ENCODE measurements at places on chromosomes 16 and 17. TPM values are rescaled to one million over a fixed set of nuclear protein-coding genes. Genes with fewer than 3 reads are reported as not detected.

HS3ST4 gene
- not detected for total RNA-seq

TMC7 gene
- total RNA-seq, result 6.9 TPM

CRHR1 gene
- total RNA-seq, result not detected

GPR139 gene
- total RNA-seq, result not detected

- H3K4me1 ChIP-seq, result 0 out of 2 replicates have a peak, but pooled peaks cover 3% of the 10 kb centered on the region
- H3K4me3 ChIP-seq, result no peak overlapping the region
- H3K27ac ChIP-seq, result no peak overlapping the region
- no peak for DNase-seq
Measured at GRCh38 chr17:5027916-5028315, 7.3 kb downstream of the SLC52A1 start.

GJC1 gene
- total RNA-seq, result 16.4 TPM

DNA sequence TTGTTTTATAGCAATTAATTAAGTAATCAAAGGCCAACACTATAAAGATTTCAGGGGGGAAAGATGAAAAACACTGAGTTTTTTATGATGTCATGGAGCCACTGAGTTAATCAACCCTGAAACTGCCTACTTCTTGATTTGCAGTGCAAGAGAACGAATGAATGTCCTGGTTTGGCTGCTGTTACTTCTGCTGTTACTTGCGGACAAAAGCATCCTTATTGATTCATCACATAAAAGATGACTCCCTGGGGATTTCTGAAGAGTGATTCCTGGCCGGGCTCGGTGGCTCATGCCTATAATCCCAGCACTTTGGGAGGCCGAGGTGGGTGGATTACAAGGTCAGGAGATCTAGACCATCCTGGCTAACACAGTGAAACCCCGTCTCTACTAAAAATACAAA is 10.9 kb upstream of the SPNS3 start:
- no peak overlapping the region for H3K27ac ChIP-seq
- DNase-seq, result peak; percentile 31
- no peaks in the 10 kb centered on the region for H3K4me1 ChIP-seq
- H3K4me3 ChIP-seq, result no peak overlapping the region
- no peaks in the 10 kb centered on the region for H3K27me3 ChIP-seq

SLC6A2 gene
- total RNA-seq, result not detected

EXOC3L1 gene
- not detected for total RNA-seq

DNA sequence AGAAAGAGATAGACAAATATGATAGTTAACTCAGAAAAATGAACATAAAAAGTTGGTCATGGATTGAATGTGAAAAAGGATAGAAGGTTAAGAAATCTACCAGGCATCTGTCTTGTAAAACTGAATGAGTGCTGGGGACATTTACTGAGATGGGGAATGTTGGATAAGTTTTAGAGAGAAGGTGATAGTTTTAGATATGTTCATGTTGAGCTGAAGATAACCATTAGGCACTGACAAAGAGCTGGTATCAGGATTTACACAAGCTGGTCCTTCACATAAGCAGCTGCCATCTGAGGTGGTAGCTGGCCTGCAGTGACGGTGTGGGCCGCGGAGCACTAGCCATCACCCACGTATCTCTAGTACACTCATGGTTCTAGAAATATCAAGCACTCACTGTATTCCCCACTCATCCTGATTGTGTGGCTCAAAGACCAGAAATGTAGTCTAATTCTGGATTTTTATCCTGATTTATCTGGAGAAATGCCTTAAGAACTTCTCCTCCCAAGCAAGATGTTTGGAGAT is 194.4 kb upstream of the KCNJ16 start:
- no peaks in the 10 kb centered on the region for H3K36me3 ChIP-seq
- no peak for DNase-seq
- H3K4me3 ChIP-seq, result no peak overlapping the region
- no peaks in the 10 kb centered on the region for H3K27me3 ChIP-seq
- no peaks in the 10 kb centered on the region for H3K4me1 ChIP-seq

GRCh38 chr17:42571435-42572225 is 4.7 kb downstream of the MLX start:
- DNase-seq, result no peak
- H3K36me3 ChIP-seq, result peaks cover 25% of the 10 kb centered on the region
- peaks cover 13% of the 10 kb centered on the region for H3K4me1 ChIP-seq
- no peaks in the 10 kb centered on the region for H3K27me3 ChIP-seq
- H3K27ac ChIP-seq, result no peak overlapping the region

LAT gene
- total RNA-seq, result 0.29 TPM

- H3K27ac ChIP-seq, result no peak overlapping the region
- no peaks in the 10 kb centered on the region for H3K36me3 ChIP-seq
- no peaks in the 10 kb centered on the region for H3K27me3 ChIP-seq
- H3K4me1 ChIP-seq, result peaks cover 14% of the 10 kb centered on the region
- no peak overlapping the region for H3K4me3 ChIP-seq
Measured at GRCh38 chr16:64089697-64090096, 1032.2 kb downstream of the CDH11 start.

DNA sequence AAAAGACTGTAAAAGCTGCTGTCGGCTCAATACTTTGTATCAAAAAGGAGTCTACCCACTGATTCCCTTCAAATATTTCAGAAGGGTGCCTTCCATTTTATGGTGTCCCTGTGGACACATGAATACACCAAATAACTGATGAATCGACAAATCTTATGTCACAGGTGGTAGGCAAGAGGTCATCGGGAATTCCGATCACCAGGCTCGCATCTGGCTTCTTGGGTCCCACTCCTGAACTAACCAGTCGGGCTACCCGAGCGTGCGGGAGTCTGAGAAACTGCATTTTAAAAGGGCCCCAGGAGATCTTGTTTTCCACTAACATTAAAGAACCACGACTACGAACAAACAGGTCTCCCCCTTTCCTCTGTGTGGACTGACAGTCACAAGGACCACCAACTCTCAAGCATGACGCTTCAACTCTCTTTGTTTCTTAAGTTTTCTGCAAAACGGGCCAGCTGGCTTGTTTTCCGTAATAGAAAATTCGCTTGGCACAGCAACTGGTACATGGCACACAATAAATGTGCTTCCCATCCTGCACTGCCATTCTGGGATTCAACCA is 873 bp downstream of the PSME3IP1 start:
- peak overlapping the region; percentile 99 for H3K4me3 ChIP-seq
- H3K4me1 ChIP-seq, result peaks cover 17% of the 10 kb centered on the region
- H3K27me3 ChIP-seq, result no peaks in the 10 kb centered on the region
- DNase-seq, result no peak
- H3K27ac ChIP-seq, result peak overlapping the region; percentile 78

DNA sequence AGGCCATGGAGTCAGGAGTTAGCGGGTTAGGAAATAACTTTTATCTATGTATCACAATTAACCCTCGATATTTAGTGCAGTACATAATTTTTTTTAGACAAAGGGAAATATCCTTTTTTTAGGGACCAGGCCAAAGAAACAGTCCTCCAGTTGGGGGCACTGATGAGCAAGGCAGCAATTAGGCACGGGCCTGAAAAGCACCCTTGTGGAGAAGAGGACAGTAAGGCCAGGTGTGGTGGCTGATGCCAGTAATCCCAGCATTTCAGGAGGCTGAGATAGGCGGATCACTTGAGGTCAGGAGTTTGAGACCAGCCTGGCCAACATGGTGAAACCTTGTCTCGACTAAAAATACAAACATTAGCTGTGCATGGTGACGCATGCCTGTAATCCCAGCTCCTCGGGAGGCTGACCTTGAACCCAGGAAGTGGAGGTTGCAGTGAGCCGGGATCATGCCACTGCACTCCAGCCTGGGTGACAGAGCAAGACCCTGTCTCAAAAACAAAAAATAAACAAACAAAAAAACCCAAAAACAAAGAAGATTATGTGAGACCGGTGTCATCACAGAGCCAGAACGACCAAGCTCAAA is 158.3 kb upstream of the NOL11 start:
- no peaks in the 10 kb centered on the region for H3K27me3 ChIP-seq
- H3K27ac ChIP-seq, result no peak overlapping the region
- DNase-seq, result peak; percentile 50
- no peak overlapping the region for H3K4me3 ChIP-seq
- no peaks in the 10 kb centered on the region for H3K36me3 ChIP-seq
- H3K4me1 ChIP-seq, result no peaks in the 10 kb centered on the region

DNA sequence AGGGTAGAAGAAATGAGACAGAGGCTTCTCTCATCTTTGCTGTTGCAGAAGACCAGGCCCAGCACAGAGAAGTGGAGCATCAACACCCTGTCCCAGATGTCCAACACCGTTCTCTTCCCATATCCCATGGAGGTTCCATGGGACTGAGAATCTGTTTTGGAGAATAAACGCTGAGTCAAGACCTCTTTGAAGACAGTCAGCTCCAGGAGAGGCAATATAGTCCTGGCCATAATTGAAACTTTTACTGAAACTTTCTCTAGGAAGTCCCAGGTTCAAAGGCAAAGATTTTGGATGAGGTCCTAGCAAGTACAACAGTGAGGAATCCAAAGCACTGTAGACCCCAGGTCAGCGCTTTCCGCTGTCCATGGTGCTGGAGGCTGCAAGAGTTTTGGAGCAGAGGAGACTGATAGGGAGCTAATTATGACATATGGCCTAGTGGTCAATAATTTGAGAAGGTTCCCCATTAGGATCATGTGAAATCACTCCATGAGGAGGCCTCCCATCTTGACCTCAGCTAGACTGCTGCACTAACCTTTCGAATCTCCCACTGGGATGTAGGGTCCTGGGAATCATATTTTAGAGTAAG is 36.0 kb downstream of the OSBPL7 start:
- no peak overlapping the region for H3K27ac ChIP-seq
- no peak overlapping the region for H3K4me3 ChIP-seq

DNA sequence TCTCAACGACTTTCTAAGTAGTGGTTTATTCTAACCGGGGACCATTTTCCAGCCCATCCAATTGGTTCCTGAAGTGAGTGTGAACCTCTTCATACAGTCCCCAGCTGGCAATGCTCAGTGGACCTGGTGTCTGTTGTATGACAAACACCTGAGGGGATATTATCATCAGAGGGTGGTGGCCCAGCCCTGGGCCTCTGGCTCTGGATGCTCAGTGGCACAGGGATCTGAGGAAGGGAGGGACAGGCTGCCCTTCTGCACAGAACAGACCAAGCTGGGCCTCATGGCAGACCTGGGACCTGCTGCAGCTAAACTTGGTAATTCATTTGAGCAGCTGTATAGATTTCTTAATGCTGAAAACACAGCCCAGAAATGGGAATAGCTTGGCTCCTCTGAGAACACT is 72.6 kb downstream of the IRX5 start:
- H3K27me3 ChIP-seq, result no peaks in the 10 kb centered on the region
- no peak for DNase-seq
- no peaks in the 10 kb centered on the region for H3K36me3 ChIP-seq
- no peak overlapping the region for H3K27ac ChIP-seq
- H3K4me1 ChIP-seq, result no peaks in the 10 kb centered on the region
- H3K4me3 ChIP-seq, result no peak overlapping the region

DNA sequence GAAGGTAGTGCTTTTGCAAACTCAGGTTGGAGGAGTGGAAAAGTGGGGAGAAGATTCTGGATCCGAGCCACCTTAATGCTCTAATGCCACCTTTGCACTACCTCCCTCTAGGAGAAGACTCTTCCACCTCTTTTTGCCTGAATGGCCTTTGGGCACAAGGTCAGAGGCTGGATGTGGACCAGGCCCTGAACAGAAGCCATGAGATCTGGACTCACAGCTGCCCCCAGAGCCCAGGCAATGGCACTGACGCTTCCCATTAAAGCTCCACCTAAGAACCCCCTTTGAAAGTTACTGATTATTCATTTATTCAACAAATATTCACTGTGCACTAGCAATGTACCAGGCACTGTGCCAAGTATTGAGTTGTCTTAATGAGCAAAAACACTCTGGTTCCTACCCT is 3.2 kb downstream of the SHBG start:
- H3K27me3 ChIP-seq, result no peaks in the 10 kb centered on the region
- no peaks in the 10 kb centered on the region for H3K4me1 ChIP-seq
- H3K4me3 ChIP-seq, result no peak overlapping the region
- H3K27ac ChIP-seq, result no peak overlapping the region
